Caudate nucleus (tissue), 63 donors: ENCODE measurements at places on chromosomes 13 and 19.

DNA sequence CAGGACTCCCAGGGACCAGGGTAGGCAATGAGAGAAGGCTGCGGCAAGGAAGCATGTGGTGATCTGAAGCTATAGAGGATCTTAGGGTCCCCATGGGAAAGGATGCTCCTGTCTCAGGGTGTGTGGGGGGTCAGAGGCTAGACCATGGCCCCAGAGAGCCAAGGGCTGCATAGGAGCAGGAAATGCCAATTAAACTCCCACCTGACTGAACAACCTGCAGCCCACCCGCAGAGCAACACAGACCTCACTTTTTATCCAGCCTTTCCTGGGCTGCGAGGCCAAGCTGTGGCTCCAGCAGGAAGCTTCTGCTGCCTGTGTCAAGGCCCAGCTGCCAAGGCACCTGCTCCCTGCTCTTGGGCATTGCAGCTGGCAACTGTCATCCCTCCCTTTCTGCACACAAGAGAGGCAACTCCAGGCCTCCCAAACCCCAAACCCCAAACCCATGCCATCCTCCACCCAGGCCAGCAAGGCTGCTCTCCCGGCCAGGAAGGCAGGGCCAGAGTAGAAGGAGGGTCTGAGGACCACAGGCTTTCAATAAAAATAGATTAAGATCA is 290.1 kb downstream of the FOXO1 start:
- no peak for DNase-seq

DNA sequence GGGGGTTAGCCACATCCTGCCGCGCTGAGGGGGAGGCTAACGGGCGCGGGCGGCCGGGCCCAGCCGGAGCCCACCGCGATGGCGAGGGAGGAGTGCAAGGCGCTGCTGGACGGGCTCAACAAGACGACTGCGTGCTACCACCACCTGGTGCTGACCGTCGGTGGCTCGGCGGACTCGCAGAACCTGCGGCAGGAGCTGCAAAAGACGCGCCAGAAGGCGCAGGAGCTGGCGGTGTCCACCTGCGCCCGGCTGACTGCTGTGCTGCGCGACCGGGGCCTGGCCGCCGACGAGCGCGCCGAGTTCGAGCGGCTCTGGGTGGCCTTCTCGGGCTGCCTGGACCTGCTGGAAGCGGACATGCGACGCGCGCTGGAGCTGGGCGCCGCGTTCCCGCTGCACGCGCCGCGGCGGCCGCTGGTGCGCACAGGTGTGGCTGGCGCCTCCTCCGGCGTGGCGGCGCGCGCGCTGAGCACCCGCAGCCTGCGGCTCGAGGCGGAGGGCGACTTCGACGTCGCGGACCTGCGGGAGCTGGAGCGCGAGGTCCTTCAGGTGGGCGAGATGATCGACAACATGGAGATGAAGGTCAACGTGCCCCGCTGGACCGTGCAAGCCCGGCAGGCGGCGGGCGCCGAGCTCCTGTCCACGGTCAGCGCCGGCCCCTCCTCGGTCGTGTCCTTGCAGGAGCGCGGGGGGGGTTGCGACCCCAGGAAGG is 692 bp downstream of the RGS9BP start:
- no peak for DNase-seq

DNA sequence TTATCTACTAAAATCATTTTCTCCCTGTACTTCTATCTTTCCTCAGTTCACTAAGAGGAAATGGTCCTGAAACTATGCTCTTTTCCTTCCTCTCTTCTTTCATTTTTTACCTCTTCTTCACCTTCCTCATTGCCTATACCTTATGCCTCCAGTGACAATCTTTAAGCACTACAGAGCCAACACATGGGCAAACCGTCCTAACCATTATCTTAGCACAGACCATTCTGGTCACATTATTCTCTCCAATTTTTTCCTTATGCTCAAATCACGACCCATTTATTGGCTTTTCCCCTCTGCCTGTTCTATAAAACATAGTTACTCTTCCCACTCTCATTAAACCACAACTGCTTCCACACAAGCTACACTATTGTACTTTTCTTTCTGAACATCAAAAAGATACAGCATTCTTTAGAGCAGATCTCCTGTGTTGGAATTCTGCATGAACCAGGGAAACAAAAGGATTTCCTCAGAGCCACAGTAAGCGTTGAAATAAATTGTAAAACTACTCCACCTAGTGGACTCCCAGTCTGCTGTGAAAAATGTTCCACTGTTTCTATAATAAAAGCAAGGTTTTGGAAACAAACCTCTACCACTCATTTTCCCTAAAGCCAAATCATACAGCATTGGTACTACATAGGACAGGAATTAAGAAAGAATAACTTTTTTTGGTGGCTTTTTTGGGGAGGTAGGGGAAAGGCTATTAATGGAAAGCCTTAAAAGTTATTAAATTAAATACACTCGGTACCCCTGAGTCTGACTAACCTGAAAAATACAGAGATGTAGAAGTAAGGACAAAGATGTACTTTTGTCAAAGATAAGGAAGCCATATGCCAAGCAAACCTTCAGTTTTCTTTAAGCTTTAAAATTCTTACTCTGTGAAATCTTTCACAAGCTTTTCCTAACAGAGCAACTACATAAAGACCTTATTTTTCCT is 19.5 kb downstream of the NUFIP1 start:
- DNase-seq: peak; percentile 55

- DNase-seq: no peak
These were observed 6.9 kb upstream of the JUNB start for GRCh38 chr19:12784394-12784870.

GRCh38 chr19:5953680-5954213 is 24.2 kb downstream of the RANBP3 start:
- no peak for DNase-seq

GRCh38 chr13:41681587-41681986 is 224.2 kb downstream of the RGCC start:
- no peak for DNase-seq

DNA sequence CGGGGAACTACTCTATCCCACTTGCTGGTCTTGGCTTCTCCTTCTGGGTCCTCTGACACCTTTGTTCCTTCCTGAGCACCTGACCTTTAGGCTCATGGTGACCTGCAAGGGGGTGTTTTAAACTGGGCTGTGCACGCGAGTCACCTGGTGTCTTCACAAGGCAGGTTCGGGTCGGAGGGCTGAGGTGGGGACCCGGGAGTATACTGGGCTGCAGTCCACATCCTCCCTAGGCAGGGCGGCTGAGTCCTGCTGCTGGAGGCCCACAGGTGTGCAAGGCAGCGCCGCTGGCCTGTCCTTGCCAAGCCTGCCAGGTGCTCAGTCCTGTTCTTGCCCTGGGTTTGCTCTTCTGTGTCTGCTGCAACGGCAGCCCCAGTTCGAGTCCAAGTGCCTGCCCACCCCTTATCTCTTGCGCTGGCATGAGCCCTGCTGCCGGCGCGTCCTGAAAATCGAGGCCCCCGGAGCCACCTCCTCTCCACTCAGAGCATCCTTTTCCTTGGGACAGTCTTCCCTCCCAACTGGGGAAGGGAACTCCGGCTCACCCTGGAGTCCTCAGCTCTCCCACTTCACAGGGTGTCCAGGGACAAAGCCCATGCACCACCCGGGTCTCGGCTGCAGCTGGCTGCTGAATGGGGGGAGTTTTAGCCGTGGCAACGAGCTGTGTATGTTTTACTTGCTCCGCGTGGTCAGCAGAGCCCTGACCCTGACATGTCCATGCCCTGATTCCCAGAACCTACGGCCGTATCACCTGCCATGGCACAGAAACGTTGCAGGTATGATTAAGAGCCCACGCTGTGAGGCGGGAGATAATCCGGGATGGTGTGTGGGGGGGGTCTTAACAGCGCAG is 193.5 kb downstream of the TEX29 start:
- DNase-seq: no peak

DNA sequence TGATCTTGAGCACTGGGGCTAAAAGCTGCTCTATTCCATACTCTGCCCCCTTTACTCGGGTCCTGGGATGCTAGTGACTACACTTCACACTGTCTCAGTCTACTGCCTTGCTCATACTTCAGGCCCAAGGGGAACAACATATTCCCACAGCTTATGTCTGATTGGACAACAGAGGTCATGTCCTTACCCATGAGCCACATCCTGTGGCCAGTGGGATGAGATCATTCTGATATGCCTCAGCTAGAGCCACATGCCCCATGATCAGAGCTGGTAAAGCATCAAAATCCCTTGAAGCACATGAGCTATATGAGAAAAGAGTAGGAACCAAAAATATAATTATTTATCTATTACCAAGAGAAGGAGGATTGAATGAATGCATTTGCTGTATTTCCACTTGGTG is 290.1 kb upstream of the TSHZ3 start:
- no peak for DNase-seq

GRCh38 chr19:39385629-39386411 is 5.1 kb downstream of the PAF1 start:
- no peak for DNase-seq

GRCh38 chr13:109206616-109207015 is 577.2 kb downstream of the MYO16 start:
- no peak for DNase-seq

DNA sequence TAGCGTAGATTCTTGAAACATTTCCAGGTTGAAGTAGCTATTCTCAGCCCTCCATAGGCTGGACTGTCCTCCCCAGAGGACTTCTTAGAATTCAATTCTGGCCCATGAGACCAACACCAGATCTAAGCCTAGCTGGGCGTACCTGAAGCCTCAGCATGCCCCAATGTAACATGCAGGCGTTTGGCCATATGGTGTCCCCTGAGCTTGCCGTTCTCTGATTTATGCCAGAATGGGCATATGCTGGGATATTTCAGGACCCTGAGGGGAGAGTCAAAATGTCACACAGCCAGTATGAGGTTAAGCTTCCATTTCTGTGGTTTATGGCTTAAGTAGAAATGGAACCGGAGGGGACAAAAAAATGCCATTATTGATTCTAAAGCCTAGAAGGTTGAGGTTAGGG is 317.7 kb upstream of the OBI1 start:
- DNase-seq: no peak

GRCh38 chr13:33997574-33997973 is 179.6 kb downstream of the RFC3 start:
- no peak for DNase-seq

DNA sequence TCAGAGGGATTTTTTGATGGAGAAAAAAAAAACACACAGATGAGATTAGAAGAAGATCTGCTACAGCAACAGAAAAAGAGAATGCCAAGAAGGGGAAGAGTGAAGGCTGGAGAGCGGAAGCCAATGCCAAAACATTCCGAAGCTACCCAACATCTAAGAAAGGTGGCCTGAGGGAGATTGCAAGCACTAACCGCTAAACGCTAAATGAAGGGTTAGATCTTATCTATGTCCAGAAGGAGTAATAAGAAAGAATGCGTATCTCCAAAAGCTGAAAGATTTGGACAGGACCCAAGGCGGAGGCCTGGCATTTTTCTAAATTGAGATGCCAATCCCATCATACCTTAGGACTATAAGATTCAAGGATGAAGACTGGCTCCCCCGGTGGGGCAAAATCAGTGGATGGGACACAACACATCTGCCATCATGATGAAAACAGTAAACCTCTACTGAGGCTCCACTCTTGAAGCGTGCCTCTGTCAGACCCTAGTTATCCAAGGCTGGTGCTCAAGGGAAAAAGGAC is 15.6 kb upstream of the HMGB1 start:
- no peak for DNase-seq

DNA sequence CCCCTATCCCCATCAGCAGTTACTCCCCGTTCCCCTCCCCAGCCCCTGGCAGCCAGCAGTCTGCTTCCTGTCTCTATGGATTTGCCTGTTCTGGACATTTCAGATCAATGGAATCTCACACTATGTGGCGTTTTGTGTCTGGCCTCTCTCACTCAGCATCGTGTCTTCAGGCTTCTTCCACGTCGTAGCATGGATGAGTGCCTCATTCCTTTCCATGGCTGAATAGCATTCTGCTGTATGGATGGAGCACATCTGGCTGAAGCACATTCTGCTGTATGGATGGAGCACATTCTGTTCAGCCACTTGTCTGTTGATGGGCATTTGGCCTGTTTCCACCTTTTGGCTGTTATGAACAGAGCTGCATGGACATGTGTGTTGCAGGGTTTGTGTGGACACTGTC is 29.5 kb downstream of the CRTC1 start:
- DNase-seq: no peak

DNA sequence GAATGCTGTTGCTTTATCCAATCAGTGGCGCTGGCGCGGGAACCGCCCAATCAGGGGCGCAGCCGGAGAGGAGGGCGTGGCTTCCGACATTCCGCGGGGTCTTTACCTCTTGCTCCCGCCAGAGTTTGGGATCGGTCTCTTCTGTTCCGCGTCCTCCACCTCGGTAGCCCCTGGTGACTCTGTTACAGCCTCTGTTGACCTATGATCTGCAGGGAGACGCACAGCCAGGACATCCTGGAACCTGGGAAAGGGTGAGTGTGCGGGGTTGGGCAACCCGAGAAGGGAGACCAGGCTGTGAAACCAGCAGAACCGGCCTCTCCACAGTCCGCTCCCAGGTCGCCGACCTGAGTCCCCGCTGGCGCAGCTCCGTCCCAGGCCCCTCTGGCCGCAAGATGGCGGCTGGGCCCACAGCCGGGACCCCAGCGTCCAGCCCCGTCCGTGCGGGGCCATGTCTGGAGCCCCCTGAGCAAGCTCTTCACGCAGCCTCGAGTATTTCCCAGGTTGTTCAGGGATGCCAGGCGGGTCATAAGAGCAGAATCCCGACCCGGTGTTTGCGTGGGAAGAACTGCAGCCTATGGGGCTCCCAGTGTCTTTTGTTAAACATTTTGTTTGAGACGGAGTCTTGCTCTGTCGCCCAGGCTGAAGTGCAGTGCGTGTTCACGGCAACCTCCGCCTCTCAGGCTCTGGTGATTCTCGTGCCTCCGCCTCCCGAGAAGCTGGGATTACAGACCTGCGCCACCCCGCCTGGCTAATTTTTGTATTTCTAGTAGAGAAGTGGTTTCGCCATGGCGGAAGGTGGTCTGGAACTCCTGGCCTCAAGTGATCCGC is 4.4 kb upstream of the ZNF681 start:
- peak; percentile 62 for DNase-seq

DNA sequence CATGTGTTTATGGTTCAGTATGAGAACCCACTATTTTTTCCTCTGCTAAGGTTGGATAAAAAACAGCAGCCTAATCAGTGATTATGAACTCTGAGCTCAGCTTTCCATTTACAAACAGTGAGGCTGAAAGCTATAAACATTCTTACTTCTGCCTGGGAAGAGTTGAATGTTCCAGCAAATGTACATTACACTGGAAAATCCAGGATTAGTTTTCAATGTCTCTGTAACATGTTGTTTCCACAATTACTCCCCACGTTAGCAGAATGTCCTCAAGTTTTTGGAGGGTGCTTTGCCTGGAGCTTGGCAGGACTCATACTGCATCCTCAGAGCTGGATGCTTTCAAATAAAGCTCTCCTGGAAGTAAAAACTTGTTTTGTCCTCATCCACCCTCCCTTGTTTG is 150.4 kb downstream of the POSTN start:
- DNase-seq: no peak

- DNase-seq: no peak
These were observed 8.7 kb downstream of the FCAR start for GRCh38 chr19:54882758-54883157.
